ENCODE measurements at places on chromosomes 12 and 14.

- DNase-seq: no peak
These were observed 1.4 kb downstream of the BICDL1 start for GRCh38 chr12:119990382-119990874.

DNA sequence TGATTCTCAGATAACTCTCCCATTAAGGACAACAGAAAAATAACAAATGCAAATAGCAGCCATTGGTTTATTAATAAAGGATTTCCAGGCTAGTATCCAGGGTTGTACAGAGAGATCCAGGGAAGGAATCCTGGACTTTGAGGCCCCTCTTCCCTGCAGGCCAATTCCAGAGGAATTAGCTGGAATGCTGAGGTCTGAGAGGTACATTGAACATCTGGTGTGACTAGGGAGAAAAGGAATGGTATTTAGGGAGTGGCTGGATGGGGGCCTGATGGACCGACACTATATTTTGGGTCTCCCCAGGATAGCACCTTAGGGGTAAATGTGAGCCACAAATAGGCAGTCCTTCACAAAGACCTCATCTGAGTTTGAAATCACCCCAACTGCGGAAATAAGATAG lies 924.5 kb downstream of the AACS start:
- DNase-seq: no peak

DNA sequence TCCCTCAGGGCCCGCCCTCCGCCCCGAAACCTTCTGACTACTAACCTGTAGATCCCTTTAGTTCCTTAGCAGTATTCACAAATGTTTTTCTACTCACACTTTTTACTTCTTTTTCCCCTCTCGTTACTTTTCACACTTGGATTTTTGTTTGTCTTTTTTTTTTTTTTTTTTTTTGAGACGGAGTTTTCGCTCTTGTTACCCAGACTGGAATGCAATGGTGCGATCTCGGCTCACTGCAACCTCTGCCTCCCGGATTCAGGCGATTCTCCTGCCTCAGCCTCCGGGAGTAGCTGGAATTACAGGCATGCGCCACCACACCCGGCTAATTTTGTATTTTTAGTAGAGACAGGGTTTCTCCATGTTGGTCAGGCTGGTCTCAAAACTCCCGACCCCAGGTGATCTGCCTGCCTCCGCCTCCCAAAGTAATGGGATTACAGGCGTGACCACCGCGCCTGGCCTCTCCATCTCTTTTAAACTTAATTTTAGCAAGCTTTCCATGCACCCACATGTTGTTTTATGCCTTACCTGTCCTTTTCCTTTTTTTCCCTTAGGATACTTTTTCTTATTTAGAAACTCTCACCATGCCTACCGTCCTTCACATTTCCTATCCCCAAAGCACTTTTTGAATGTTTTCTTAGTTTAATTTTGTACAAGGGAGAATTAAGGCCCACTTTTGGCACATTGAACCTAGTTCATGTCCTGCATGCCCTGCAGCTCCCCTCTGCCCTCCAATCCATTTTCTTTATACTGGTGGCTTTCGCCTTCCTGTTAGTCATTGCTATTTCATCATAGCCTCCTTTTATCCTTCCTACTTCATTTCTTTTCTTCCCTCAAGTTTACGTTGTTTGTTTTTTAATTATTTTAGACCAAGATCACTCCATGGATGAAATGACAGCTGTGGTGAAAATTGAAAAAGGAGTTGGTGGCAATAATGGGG lies 1.1 kb downstream of the SP1 start:
- no peak for DNase-seq

GRCh38 chr14:77498984-77499527 lies 440 bp upstream of the ISM2 start:
- no peak for DNase-seq

Measured in heart left ventricle (tissue), 16 donors.